Left ventricle myocardium inferior (tissue), 1 donor: ENCODE measurements at places on chromosomes 5 and 9. TPM values are rescaled to one million over a fixed set of nuclear protein-coding genes. Genes with fewer than 3 reads are reported as not detected.

Gene ZBTB26
- total RNA-seq = 5.4 TPM

Gene NR5A1
- not detected for total RNA-seq

Gene NTRK2
- total RNA-seq = 3.8 TPM

Gene FYB1
- total RNA-seq = 4.9 TPM

Gene SLC25A2
- total RNA-seq = not detected

Gene IL3
- total RNA-seq = not detected

Gene KCNT1
- total RNA-seq = 3.3 TPM

Gene PHYHD1
- total RNA-seq = 20.3 TPM

Gene FOXD4L6
- not detected for total RNA-seq

Gene ARSI
- total RNA-seq = 0.16 TPM

Gene MEIKIN
- total RNA-seq = not detected
